Ammon's horn (tissue), 1 donor: ENCODE measurements at places on chromosomes 2 and 18.

GRCh38 chr18:58513615-58514335 is 115.1 kb downstream of the ALPK2 start:
- no peak for DNase-seq

DNA sequence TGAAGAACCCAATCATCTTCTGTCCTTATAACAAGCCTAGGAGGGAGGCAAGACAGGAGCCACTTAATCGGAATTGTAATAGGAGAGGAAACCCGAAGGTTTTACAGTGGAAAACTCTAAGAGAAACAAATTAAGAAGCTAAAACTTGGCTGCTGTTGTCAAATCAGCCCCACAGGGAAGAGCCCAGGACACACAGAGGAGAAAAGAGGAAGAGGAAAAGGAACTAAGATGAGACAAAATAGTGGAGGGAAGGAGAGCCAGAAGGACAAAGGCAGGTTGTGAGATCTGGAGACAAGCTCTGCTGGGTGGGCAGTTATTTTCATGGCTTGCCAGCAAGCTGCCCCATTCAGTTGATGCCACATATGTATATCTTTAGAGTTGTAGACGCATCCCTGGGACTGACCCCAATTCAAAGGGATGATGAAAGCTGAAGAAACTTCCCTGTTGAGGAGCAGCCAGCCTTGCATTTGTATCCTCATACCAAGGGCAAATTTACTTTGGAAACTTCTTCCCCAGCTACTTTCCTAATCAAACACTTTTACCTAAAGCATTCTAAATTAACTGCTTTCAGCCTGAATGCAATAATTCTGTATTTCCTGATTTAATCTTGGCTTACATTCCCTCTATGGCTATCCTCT is 499.8 kb upstream of the MEIS1 start:
- no peak for DNase-seq

GRCh38 chr18:52286675-52287074 is 53.3 kb upstream of the DCC start:
- DNase-seq, result no peak

GRCh38 chr2:234674781-234675201 is 177.9 kb upstream of the ARL4C start:
- no peak for DNase-seq

DNA sequence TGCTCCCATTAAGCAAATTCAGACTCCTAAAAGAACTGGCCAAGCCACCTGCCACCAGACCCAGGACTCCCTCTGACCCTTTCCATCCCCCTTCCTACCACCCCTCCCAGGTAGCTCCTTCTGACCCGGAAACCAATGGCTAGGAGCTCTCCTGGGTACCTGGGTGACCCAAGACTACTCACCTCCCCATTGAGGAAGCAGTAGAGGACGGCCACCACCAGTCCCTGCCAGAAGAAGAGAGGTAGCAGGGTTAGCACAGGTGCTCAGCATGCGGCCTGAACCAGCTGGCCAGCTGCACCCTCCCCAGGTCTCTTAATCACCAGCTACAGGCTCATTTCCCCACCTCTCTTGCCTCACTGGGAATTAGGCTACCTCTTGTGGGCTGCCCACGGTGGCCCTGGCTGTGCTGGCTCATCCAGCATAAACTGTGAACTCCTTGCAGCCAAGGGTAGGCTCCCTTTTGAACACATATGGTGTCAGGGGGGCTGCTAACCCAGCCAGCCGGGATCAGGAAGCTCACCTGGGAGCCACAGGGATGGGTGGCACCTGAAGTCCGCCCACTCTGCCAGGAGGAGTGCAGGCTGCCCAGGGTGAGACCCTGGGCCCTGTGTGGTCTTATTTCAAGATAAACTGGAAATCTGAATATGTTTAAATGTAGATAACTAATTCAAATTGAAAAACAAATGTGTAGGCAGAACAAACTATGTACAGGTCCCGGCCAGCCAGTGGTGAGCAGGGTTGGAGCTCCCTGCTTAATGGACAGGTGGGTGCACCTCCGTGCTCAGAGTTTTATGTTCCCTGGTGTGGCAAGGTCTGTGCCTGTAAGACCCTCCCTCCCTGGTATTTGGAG is 9.9 kb downstream of the TMEM37 start:
- DNase-seq, result no peak

GRCh38 chr18:13481820-13482617 is 244.3 kb downstream of the FAM210A start:
- DNase-seq, result no peak

GRCh38 chr18:4208366-4208765 is 246.7 kb downstream of the DLGAP1 start:
- DNase-seq, result no peak

DNA sequence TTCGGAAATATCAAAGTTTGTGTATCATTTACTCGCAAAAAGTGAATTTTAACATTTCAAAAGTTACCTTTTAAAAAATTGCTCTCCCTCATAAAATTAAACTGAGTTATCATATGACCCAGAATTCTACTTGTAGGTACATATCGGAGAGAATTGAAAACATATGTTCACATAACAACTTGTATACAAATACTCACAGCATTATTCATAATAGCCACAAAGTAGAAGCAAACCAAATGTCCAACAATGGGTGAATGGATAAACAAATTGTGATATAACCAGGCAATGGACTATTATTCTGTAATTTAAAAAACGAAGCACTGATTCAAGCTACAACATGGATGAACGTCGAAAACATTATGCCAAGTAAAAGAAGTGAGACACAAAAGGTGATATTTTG is 412.0 kb upstream of the TCF4 start:
- DNase-seq, result no peak

- DNase-seq, result no peak
Observed at GRCh38 chr2:157936406-157936805, 60.3 kb upstream of the ACVR1 start.

- no peak for DNase-seq
Observed at GRCh38 chr2:229246334-229246733, 24.8 kb downstream of the PID1 start.

DNA sequence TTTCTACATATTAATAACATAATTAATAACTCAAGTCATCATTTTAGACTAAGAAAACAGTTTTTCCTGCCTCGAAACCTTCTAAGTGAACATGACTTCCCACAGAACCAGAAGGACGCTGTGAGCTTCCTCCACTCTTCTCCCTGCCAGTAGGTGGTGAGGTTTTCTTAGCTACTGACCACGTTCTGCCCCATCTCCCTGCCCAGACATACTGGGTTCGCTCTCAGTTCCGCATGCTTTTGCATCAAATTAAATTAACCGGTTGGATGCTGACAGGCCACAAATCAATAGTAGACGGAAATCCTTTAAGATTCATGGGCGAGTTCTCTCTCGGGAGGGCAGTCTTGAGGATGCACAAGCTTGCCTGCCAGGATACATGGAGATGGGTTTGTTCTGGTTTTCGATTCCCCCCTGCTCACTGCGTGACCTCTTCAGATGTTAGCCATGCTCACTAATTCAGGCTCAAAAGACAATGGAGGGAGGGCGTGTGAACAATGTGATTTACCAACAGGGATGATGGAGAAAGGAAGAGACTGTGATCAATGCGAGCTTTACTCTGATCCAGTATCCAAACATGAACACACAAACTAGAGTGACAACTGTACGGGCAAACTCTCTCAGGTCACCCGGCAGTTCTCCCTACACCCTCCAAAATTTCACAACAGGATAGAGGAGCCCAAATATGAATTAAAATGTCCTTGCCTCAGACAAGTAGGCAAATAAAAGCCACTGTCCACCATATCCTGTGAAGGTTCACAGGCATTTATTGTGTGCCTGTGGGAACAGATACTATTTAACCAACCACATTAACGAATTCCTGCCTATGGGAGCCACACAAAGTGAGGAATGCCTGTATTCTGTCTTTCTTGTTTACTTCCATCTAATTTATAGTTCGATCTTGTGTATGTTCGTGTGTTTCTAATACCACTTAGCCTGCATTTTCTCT is 375.7 kb downstream of the EIPR1 start:
- DNase-seq, result peak; percentile 48

DNA sequence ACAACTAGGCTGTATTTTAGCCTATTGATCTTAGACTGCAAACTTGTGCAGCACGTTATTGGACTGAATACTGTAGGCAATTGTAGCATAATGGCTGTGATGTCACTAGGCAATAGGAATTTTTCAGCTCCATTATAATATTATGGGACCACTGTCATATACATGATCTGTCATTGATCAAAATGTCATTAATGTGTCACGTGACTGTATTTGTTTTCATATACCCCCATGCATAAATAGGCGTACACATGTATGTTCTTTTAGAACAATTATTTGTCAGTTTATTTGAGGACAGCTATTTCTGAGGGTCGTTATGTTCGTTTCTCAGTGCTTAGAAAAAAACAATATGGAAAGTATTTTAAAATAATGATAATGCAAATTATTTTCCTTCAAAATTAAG is 111.9 kb upstream of the CDH2 start:
- no peak for DNase-seq

- DNase-seq, result no peak
Observed at GRCh38 chr2:623130-623922, 53.9 kb downstream of the TMEM18 start.

DNA sequence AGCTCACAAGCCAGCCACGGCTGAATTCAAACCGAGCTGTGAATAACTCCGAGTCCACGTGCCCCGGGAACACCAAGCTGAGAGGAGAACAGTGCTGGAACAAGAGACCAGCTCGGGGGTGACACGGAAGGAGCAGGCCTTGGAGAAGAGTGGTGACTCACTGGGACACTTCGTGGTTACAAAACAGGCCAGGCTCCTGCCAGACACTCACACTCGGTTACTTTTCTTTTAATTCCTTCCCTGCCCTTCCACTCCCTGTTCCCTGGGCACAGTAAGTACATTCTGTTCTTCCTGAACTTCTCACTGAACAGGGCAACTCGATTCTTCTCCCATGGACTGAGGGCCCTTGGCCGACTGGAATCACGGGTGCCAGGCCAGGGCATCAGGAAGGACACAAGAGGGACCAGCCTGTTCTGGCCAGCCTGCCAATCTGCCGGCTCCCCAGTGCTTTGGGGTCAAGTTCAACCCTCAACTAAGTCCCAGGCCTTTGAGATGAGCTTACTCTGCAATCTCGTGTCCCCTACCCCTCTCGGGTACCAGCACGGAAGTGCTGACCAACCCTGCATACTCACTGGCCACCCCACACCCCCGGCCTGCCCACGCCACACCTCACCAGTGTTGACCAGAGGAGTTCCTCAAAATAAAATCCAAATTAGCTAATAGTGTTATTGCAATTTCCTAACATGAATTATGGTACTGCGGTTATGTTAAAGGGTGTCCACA is 87.5 kb downstream of the TFCP2L1 start:
- peak; percentile 87 for DNase-seq

DNA sequence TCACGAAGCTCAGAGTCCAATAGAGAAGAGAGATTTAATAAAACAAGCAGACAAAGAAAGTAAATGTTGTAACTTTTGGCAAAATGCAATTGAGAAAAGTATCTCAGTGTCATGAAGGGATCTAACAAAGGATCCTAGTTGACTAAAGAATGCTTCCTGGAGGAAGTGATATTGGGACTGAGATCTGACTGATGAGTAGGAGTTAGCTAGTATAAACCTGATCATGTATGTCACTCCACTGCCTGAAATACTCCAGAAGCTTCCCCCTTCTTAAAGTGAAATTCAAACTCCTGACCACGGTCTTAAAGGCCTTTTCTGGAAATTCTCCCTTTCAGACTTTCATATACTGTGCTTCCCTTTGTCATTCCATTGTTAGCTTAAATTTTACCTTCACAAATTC is 1102.4 kb upstream of the ZEB2 start:
- DNase-seq, result no peak

DNA sequence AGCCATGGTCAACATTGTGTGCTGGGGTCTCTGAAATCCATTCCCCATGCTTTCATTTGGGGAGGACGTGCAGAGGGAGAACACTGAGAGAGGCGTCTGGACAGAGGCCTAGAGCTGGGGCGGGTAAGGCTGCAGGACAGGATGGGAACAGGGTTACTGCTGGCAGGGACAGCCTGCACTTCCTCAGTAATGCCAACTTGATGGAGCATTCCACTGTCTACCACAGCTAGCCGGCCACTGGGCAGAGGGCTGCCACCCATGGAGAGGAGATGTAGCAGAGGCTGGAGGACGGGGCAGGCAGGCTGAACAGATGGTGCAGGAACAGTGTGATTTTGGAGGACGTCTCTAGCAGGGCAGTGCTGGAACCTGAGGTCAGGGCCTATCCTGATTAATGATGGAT is 29.3 kb downstream of the MRPL33 start:
- DNase-seq, result no peak

GRCh38 chr2:203741566-203741965 is 35.1 kb downstream of the CD28 start:
- no peak for DNase-seq

DNA sequence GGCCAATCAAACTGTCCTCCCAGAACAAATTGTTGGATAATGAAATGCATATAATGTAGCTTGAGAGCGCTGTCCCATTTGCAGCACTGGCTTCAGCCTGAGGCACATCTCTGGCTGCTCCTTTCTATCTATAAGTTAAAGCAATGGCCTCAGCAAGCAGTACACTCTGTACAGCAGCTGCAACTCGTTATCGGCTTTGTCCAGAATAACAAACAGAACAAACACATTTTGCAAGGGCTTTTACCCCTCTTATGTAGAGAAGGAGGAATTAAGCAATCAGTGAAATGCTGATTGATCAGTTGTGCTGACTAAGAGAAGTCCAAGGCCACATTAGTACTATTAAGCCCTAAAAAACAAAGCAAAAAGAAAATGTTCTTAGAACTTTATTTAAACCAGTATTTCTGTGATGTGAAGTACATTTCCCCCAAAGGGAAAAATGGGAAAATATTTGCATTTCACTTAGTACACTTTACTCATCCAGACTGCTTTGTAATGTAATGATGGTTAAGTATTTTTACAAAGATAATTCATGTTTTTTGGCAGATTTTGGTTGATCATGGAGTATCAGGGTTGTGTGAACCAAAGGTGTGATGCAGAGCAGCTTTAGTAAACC is 15.0 kb upstream of the CPS1 start:
- DNase-seq, result peak; percentile 7

GRCh38 chr2:75489721-75490120 is 71.0 kb downstream of the EVA1A start:
- DNase-seq, result no peak

- DNase-seq, result no peak
Observed at GRCh38 chr18:4430836-4431235, 24.3 kb downstream of the DLGAP1 start.

DNA sequence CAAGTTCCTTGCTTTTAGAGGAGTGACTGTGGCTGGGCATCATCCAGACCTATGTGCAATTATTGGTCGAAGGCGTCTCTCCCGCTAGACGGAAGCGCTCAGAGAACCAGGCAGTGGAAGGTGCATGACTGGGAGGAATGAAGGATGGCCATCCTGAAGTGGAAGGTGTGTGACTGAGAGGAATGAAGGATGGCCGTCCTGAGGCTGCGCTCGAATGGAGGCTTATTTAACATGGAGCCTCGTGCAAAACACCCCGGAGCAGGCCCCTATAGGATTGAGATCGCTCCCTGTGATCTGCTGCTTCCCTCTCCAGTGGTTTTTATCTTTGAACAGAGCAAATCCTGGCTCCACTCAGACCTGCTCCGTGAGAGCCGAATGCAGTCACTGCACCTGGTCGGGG is 140.2 kb upstream of the ID2 start:
- DNase-seq, result no peak

GRCh38 chr2:6975988-6976387 is 58.8 kb downstream of the RNF144A start:
- DNase-seq, result no peak
